NCI-H510A treated with DMSO at 0.1 percent for 48 hours (cell line): ENCODE measurements at places on chromosomes 5 and 9.

- DNase-seq = no peak
Observed at GRCh38 chr5:54547711-54548250, 30.2 kb downstream of the SNX18 start.

DNA sequence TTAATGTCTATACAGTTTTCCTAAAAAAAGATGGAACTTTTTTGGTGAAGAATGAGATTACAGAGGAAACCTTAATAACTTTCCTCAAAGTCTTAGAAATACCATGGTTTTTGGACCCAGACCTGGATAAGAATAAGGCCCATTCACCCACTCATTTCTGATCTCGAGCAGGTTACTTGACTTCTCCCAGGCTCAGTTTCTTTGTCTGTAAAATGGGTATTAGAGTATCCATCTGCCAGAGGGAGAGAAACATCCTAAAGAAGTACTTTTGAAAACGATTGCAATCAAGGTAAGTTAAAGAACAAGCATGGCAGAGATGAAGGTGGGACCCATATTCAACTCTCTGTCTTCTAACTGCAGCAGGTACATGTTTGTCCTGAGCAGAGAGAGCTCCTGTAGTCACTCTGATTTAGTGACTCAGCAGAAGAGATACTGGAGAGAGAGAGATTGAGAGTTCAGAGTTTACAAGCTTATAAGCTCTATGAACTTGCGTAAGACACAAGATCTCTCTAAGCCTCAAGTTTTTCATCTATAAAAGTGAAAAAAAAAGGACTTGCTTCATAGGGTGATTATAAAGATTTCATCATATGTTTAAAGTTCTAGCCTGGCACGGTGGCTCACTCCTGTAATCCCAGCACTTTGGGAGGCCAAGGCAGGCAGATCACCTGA, 379.4 kb upstream of the SGCD start:
- DNase-seq = no peak

GRCh38 chr5:102718819-102719218, 36.3 kb upstream of the PAM start:
- no peak for DNase-seq

DNA sequence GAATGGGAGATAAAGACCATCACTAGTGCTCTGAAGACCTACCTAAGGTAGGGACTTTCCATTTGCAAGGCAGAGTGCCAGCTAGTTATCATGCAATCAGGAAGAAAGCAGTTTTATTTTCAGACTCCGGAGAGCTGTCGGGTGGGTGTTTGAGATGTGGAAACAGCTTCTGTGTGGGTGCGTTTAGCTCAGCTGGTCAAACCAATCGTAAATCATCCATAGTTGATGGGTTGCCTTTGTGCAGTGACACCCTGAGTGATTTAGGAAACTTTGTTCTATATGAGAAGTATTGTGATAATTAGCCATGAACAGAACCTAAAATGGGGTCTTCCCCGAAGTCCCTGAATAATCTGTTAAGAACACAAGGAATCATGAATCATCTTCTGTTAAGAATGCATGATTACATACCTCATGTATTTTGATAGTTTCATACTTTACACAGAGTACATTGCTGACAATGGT, 284.3 kb downstream of the ARHGAP26 start:
- DNase-seq = no peak

DNA sequence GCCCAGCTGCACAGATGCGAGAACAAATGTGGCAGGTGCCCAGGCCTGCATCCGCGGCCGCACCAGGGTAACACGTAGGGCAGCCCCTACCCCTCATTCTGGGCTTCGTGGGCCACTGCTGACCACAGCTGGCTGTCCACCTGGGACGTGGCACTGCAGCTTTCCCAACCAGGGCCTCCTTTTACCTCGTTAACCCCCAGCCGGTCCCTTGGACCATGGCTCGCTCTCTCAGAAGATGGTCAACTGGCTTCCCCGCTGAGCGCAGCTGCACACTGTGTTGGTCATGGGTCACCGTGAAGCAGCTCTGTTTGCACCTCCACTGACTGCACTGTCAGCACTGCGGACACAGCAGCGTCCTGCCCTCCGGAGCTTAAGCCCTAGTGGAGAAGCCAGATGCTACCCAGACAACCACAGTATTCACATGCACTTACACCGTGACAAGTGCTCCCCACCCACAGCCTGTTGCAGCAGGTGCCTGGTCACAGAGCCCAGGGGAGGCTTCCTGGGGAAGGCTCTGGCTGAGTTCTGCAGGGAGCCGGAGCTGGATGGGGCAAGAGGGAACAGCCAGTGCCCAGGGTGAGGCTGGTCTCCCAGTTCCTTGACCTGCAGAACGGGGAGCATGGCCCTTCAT, 10.5 kb upstream of the PLEKHG4B start:
- DNase-seq = peak; percentile 70

GRCh38 chr5:149807176-149807575, 77.1 kb downstream of the PPARGC1B start:
- no peak for DNase-seq

GRCh38 chr5:45696206-45696836, at the start of gene HCN1:
TSS of gene HCN1 (minus strand) at chr5:45696380.
- peak; percentile 83 for DNase-seq

DNA sequence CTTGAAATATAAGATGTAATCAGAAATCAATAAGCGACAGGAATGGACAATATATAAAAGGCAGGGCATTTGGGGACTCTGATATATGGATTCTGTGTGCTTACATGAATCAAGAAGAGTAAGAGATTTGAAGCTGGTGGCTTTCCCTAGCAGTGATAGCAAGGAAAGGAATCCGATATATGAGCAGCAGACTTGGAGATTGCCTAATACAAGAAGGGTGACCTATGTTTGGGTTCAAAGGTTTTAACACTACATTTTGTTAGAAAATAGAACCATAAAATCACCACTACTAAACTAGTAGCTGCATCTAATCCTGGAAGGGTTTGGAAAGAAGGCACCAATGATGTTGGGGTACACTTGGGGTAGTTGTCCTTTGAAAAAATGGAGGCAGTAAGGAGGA, 2.4 kb upstream of the OR1L3 start:
- no peak for DNase-seq

GRCh38 chr9:133147412-133148198, 16.1 kb downstream of the GBGT1 start:
- peak; percentile 80 for DNase-seq

DNA sequence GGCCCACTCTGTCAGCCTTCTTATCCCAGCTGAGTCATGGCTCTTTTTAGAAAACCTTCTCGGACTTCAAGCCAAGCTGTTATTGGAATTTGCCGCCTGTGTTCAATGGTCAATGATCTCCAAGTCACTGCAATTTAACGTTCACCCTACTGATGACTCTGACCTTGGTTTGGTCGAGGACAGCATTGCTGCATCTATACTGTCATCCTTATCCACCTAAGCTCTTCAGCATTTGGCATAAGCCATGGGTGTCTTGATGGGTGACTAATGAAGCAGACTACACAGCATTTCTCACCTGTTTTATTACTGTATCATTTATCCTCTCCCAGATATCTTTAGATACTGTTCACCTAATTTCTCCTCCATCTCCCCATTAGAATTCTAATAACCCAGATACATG, 5.6 kb upstream of the HSPB3 start:
- no peak for DNase-seq

- no peak for DNase-seq
Observed at GRCh38 chr5:58245476-58245840, 214.4 kb downstream of the PLK2 start.

GRCh38 chr9:133659516-133659915, 23.4 kb downstream of the DBH start:
- no peak for DNase-seq

GRCh38 chr9:133463234-133463863, 3.6 kb downstream of the CACFD1 start:
- peak; percentile 67 for DNase-seq

GRCh38 chr9:137316012-137316981, 14.2 kb upstream of the NRARP start:
- peak; percentile 21 for DNase-seq

GRCh38 chr9:93859431-93860215, 95.5 kb downstream of the BARX1 start:
- DNase-seq = no peak

GRCh38 chr9:124470306-124470705, 20.1 kb downstream of the ADGRD2 start:
- DNase-seq = no peak

- no peak for DNase-seq
Observed at GRCh38 chr5:150262502-150262901, 27.1 kb downstream of the CAMK2A start.
